ENCODE measurements at places on chromosomes 16 and 17.

DNA sequence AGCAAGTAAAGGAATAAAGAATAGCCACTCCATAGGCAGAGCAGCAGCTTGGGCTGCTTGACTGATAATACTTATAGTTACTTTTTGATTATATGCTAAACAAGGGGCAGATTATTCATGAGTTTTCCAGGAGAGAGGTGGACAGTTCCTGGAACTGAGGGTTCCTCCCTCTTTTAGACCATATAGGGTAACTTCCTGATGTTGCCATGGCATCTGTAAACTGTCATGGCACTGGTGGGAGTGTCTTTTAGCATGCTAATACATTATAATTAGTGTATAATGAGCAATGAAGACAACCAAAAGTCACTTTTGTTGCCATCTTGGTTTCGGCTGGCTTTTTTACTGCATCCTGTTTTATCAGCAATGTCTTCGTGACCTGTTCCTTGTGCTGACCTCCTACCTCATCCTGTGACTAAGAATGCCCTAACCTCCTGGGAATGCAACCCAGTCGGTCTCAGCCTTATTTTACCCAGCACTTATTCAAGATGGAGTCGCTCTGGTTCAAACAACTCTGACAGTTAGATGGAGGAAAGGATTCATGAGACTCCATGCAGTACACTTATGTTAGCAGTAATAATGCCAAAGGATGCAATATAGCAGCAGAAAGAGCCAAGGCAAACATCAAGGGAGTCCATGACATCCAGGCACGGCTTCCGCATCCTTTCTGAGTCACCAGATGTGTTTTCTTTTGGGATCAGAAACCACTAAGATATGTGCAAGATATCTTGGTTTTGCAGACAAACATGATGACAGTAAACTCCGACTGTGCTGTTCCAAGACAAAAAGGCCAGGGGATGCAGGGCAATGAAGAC lies 55.8 kb upstream of the B4GALNT2 start:
- no peak for DNase-seq

DNA sequence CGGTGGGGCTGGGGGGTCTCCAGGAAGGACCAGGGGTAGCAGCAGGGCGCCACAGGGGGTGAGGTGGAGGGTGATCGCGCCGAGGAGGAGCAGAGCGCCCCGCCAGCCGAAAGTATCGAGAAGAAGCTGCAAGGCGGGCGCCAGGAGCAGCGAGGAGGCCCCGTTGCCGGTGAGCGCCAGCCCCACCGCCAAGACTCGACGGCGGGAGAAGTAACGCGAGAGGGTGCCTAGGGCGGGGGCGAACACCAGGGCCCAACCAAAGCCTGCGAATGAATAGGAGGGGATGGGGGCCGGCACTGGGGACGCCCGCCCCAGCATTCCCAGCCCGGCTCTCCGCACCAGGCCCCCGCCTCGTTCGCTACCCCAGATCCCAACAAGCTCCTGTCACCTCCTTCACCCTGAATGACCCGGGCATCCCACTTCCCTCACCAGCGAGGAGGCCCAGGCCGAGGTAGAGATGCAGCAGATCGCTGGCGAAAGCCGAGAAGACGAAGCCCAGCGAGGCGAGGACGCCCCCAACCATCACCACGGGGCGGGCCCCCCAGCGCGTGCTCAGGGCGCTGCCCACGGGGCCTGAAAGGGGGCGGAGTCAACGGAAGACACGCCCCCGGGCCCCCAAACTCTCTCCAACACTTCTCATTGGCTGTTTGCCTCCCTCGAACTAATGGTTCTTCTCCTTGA lies 1.3 kb downstream of the SLC16A11 start:
- DNase-seq = no peak

GRCh38 chr17:29911641-29912177 lies 18.3 kb downstream of the SSH2 start:
- DNase-seq = no peak

DNA sequence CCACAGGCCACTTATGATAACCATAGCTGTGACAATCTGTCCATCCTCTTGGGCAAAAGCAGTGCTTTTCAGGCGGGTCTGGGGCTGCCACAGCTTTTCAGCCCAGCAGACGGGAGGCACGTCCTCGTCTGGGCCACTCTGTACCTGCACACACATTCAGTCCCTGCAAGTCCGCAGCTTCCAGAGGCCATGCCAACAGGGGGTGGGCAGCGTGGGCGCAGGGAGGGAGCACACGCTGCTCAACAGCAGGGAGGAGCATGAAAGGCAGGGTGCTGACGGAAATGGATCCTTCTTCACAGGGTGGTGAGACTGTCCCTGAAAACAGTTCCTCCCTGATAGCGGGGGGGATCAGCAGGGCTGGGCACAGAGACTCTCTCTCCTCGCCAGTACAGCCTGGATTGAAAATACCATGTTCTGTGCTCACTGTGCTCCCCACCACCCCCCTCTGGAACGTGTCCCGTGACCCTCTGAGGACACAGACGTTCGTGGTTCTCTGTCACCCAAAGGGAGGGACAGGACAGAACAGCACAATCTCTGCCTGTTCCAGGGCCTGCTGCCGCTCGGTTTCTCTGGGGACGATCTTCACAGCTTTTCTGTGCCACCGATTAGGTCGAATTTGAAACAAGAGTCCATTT lies 41.7 kb downstream of the PEMT start:
- no peak for DNase-seq

DNA sequence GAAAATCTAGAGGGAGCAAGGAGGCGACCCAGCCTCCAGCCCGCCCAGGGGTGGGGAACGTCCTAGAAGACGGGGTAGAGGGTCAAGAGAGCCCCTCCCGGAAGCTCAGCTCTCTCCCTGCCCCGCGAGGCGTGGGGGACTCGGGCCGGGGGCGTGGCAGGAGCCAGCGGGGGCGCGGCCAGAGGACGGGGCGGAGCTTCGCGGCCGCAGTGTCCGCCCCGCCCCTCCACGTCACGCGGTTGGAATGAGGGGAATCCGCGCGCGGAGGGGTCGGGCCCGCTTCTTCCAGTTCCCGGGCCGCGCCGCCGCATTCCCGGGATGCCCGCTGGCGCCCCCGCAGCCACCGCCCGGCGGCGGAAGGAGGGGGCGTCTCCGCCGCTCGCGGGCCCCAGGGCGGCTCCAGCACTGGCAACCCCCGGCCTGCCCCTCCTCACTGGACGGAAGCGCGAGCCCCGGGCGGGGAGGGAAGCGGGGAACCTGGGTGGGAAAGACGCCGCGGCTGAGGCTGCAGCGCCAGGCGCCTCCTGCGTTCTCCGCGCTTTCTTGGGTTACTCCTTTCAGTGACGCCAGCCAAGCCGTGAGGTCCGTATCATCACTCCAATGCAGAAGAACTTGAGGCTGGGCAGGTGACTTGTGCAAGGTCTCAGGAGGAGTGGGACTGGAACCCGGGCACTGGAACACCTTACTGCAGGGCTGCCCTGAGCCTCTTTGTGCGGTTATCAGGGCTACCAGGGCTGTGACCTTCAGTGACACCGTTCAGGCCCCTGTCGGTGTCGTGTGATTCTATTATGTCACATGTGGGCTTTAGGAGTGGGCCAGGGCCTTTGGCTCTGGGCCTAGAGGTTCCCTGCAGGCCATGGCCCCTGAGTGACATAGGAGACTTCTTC lies 4.3 kb downstream of the MYO1C start:
- peak; percentile 46 for DNase-seq

DNA sequence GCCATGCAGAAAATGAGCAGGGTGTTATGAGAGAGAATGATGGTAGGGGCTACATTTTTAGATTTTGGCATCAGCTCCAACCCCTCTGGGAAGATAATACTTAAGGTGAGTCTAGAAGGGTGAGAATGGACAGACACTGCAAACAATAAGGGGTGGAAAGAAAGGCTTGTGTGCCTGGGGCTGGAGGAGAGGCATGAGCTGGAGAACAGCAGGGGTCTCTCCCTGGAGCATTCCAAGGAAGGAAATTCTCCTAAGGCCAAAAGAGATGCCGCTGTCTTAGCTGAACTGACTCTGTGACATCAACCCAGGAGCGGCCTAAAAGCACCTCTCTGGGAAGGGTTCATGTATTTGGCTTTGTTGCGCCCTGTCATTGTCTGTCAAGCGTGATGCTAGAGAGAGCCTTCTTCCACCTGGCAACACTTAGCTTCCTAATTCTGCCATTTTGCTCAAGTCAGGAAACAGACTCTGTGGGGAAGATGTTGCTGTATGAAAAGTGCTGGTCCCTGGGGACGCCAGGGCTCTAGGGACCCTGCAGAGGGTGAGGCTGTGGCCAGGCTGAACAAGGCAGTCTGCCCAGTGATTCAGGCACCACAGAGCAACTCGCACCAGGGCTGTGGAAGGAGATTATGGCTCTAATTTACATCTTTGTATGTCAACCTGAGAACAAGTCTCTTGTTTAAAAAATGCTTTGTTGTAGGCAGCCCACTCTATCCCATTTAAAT lies 225.7 kb downstream of the CBLN1 start:
- no peak for DNase-seq

GRCh38 chr16:24844101-24845030 lies 1.4 kb upstream of the SLC5A11 start:
- DNase-seq = no peak

GRCh38 chr16:57538235-57538721 lies 1.9 kb upstream of the CCDC102A start:
- DNase-seq = no peak

DNA sequence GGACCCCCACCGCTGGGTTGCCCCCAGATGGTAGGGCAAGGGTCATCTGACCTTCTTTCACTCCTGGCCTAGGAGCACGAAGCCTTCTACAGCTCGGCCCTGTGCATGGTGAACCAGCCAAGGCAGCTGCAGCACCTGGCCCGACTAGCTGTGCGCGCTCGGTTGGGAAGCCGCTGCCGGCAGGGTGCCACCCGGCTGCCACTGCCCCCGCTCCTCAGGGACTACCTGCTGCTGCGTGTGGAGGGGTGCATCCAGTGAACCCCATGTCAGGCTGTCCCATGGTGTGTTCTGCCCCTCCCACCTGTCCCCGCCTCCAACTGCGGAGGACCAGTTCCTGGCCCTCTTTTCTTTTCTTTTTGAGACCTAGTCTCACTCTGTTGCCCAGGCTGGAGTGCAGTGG lies 7.6 kb downstream of the ASB16 start:
- no peak for DNase-seq

GRCh38 chr17:57963149-57963511 lies 7.9 kb upstream of the CUEDC1 start:
- DNase-seq = no peak

GRCh38 chr17:77036841-77037381 lies 103.9 kb upstream of the SEC14L1 start:
- DNase-seq = no peak

Data from activated gamma-delta T cell treated with anti-CD3 and anti-CD28 coated beads, Interleukin-2, amount 50 U/mL, for 16 hours (primary cell).